Stimulated activated CD4-positive, alpha-beta T cell treated with anti-CD3 and anti-CD28 coated beads, Interleukin-15, amount 100 ng/mL, for 24 hours (primary cell): ENCODE measurements at places on chromosomes 11 and 22.

DNA sequence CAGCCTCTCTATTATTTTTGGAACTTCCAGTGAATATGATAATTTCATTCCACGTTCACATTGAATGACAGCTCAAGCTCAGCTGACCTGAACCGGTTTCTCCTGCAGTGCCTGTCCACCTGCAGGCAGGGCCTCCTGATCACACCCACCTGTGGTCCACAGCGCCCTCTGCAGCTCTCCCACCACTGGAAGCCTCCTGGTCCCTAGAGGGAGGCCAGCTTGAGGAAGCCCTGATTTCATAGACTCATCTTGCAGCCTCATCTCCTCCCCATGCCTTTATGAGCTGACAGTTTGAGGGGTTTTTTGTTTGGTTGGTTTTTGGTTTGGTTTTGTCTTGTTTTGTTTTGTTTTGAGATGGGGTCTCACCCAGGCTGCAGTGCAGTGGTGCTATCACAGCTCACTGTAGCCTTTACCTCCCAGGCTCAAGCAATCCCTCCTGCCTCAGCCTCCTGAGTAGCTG lies 29.9 kb upstream of the MALAT1 start:
- DNase-seq, result peak; percentile 56

DNA sequence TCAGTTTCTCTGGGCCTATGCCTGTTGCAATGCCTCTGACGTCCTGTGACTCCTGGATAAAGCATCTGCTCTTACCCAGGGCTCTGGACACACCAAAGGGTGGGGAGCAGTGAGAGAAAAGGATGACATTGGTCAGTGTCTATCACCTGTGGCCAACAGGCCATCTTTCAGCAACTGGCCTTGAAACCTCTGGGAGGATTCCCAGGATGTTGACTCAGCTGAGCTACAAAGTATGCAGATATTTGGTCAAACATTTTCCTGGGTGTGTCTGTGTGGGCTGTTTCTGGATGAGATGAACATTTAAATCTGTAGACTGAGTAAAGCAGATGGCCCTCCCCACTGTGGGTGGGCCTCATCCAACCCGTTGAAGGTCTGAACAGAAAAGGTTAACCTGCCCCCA lies 149.9 kb downstream of the SPATA19 start:
- no peak for DNase-seq

GRCh38 chr11:42620796-42621195 lies 691.0 kb upstream of the API5 start:
- DNase-seq, result no peak

DNA sequence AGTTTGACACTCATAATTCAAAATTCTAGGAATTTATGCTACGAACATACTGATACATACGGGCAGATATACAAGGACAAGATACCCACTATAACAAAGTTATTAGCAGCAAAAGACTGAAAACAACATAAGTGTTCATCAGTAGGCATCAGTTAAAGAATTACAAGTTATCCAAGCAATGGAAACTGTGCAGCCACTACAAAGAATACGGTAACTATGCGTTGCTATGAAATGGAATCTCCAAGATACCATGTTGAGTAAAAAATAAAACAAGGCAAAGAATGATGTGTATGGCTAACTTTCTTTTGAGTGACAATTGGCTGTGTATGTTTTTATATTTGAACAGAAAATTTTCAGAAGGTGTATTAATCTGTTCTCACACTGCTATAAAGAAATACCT lies 151.7 kb downstream of the ADAMTS15 start:
- no peak for DNase-seq

DNA sequence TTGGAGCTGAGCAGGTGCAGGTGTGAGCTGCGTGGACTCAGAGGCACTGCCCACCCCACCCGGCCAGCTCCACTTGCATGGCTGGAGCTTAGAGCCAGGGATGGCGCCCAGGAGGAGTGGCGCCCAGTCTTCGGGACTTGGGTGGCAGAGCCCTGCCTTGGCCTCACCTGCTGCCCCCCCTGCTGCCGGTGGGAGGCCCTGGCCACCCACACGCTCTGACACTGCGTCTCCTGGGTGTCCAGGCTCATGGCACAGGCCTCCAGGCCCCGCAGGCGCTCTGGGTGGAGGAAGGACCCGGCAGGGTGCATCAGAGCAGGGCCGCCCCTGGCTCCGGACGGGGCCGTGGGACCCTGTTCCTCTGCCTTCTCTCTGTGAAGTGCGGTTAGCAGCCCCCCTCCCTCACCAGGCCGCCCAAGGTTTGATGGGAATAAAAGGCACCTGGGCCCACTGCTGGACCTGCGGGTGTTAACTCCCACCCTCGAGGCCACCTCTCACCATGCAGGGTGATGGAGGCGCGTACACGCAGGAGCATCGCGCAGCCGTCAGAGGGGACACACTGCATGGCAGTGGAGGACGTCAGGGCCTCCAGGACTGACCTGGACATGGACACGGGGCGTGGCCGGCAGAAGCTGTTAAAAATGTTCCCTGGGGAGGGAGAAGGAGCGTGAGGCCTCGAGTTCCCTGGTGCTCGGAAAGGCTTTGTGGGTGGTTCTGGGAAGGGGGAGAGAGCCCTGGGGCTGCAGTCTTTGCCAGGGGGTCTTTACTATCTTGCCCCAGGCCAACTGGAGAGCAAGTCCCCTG lies 11.8 kb downstream of the IL17REL start:
- DNase-seq, result no peak

DNA sequence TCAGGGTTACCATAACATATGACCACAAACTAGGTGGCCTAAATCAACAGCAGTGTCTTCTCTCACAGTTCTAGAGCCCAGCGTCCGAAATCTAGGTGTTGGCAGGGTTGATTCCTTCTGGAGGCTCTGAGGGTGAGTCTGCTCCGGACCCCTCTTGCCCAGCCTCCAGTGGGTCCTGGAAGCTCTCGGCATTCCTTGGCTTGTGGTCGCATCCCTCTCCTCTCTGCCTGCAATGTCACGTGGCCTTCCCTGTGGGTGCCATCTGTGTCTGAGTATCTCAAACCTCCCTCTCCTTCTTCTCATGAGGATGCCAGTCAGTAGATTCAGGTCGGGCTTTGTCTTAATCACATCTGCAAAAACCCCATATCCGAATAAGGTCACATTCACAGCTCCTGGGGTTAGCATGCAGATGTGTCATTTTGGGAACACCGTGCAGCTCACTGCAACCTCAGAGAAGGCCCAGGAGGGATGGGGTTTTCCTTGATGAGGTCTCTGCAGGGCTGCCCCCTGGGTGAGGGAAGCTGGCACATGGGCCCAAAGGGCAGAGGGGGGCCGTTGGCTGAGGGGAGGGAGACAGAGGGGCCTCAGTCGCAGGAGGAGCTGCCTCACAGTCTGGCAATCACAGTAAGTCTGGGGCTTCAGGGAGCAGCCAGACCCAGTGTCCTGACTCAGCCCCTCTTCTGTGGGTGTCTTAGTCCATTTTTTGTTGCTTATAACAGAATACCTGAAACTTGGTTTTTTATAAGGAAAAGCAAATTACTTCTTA lies 41.2 kb downstream of the PARVG start:
- no peak for DNase-seq

GRCh38 chr11:94910270-94910669 lies 63.1 kb downstream of the CWC15 start:
- no peak for DNase-seq

GRCh38 chr22:24412274-24412673 lies 15.1 kb upstream of the ADORA2A start:
- no peak for DNase-seq

DNA sequence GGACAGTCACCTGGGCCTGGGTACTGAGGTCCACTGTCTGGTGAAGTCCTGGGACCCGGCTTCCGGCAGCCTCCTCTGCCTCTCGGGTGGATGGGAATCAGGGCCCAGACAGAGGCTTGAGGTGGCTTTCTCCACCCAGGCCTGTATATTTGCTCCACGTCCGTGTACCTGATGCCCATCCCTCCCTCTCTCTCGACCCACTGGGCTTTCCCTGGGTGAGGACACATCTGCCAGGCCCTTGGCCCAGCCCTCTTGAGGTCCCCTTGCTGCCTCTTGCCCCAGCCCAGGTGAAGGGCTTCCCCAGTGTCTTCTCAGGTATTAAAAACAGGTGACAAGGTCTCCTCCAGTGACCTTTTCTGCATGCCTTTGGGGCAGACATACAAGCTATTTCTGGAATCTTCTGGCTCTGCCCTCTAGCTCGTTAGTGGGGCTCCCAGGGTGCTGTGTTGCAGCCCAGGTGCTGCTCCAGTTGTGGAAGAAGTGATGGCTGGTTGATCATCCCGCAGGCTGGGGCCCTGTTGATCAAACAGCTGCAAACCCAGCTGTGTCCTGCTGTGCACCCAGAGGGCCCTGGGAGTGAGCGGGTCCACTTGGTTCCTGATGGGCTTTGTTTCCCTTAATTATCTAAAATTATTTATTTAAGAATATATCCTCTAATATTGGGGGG lies 25.5 kb upstream of the ACR start:
- no peak for DNase-seq

GRCh38 chr11:133082841-133083488 lies 449.3 kb downstream of the OPCML start:
- DNase-seq, result peak; percentile 74

- no peak for DNase-seq
Measured at GRCh38 chr11:65444314-65445051, 21.9 kb downstream of the NEAT1 start.

DNA sequence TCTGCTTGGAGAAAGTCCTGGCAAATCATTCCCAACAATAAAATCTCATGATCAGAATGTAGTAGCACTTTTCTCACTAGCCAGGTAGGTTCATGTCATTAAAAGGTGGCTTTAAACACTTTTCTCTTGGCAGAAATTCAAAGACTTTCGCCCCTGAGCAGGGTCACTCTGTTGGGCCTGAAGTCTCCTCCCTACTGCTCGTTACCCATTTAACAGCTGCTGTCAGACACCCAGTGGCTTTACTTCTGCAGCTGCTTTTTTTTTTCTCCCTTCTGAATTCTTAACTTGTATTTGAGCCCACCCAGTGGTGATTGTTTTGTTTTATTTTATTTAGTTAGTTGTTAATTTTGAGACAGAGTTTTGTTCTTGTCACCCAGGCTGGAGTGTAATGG lies 25.0 kb downstream of the ARHGAP8 start:
- no peak for DNase-seq

- no peak for DNase-seq
Measured at GRCh38 chr11:36070213-36070953, 126.5 kb downstream of the LDLRAD3 start.

GRCh38 chr11:131977854-131978253 lies 607.4 kb downstream of the NTM start:
- no peak for DNase-seq

DNA sequence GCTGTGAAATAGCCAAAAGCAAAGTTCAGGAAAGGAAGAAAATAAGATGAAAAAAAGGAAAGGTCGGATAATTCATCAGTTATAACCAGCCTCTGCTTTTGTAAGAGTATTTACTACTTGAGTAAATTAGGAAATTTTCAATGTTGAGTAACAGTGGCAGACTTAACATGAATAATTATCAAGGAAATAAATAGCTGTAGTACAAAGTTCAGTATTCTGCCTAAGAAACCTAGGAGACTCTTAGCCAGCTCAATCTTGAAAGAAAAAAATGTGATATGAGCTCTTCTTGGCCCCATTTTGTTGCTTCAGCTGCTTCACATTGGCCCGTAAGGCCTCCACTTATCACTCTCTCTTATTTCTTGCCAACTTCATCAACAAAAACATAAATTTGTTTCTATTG lies 17.0 kb upstream of the DNAJB7 start:
- DNase-seq, result no peak

DNA sequence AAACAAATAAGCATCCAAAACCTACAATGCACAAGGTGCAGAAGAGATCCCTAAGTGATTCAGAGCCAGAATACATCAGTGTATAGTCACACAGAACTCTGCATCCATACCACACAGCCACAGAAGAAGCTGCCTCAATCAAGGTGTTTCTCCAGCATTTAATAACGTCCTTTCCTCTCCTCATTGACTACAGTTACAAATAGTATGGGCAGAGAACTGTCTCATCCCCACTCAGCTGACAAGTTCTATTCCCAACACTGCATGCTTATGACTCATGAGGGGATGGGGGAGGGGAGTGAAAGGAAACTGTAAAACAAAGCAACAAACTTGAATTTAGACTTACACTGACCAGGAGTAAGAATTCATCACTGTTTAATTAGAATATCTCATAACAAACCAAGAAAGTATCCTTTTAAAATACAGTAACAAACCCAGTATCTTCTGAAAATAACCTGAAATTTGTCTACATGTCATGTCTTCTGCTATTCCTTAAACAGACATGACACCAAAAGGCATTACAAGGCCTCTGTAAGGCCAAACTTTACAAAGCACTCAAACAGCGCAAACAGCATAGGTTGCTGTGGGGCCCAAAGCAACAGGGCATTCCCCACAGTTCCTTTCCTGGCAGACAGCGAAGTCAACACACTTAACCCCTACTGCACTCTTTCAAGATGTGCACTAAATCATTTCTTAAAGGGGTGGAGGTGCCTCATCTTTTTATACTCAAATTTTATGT lies 29.3 kb downstream of the CELF1 start:
- peak; percentile 31 for DNase-seq

GRCh38 chr11:63503492-63503891 lies 2.4 kb upstream of the LGALS12 start:
- DNase-seq, result no peak

- no peak for DNase-seq
Measured at GRCh38 chr11:56849250-56849649, 100.8 kb upstream of the OR9G4 start.

DNA sequence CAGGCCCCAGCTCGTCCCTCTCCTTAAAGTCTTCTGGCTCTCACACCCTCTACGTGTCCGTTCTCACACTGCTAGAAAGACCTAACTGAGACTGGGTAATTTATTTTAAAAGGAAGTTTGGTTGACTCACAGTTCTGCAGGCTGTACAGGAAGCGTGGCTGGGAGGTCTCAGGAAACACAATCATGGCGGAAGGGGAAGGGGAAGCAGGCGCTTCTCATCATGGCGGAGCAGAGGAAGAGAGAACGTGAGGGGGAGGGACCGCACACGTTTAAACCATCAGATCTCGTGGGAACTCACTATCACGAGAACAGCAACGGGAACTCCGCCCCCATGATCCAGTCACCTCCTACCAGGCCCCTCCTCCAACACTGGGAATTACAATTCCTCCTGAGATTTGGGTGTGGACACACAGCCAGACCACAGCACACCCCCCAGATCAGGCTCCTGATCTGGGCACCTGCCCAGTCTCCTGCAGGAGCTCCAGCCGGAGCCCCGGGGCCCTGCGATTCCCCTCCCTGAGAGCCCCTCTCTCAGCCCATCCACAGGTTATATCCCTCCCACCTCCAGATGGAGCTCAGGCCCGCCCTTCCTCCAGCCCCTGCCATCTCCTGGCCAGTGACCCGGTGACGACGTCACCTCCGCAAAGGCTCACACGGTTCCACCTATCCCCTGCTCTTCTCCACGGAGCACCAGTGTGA lies 170.2 kb downstream of the BRD1 start:
- DNase-seq, result peak; percentile 86

DNA sequence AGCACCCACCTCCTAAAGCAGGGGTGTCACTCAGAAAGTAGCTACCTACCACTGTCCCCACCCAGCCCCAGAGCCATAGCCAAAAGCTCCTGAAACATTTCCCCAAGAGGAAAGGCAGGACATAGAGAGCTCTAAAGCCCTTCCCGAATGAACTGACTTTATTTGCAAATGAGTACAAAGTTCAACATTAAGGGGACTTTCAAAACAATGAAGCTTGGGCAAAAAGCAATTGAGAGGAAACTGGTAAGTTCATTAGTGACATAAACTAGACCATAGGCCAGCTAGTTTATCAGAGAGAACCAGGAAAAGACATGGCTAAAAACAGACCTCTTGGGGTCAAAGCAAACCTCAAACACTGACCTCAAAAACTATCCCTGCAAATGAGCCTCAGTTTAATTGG lies 72.7 kb downstream of the IGLL5 start:
- DNase-seq, result no peak

- DNase-seq, result no peak
Measured at GRCh38 chr22:38443628-38444521, 11.1 kb downstream of the KCNJ4 start.
